Naive B cell (primary cell): ENCODE measurements at places on chromosomes 6 and 20. TPM values are rescaled to one million over a fixed set of nuclear protein-coding genes. Genes with fewer than 3 reads are reported as not detected.

CNR1 gene
- polyA plus RNA-seq: 1.3 TPM

GRCh38 chr6:7903673-7904072, 6.9 kb downstream of the TXNDC5 start:
- H3K4me1 ChIP-seq: peaks cover 55% of the 10 kb centered on the region
- peaks cover 40% of the 10 kb centered on the region for H3K36me3 ChIP-seq
- H3K27ac ChIP-seq: no peak overlapping the region
- no peak for DNase-seq
- H3K27me3 ChIP-seq: no peaks in the 10 kb centered on the region

DNA sequence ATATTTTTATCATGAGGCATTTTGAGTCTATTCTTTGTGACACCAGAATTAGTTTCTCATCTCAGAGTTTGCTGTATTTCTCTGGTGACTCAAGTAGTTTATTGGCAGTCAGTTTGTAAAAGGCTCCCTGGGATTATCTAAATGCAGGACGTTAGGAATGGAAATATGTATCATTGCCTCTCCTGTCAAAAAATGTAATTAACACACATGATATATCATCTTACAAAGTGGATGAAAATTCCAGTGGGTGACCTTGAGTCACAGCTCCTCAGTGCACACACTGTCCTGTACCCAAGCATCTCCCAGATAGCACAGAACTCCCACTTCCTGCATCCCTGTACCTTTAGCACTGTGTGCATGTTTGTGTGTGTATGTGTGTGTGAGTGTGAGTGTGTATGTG, 258.6 kb downstream of the LAMA2 start:
- no peak for DNase-seq
- H3K27me3 ChIP-seq: no peaks in the 10 kb centered on the region
- no peaks in the 10 kb centered on the region for H3K36me3 ChIP-seq
- no peak overlapping the region for H3K27ac ChIP-seq
- H3K4me1 ChIP-seq: no peaks in the 10 kb centered on the region
- H3K4me3 ChIP-seq: no peak overlapping the region

CLPSL2 gene
- not detected for polyA plus RNA-seq
